ENCODE measurements at places on chromosomes 4 and X.
A peak's percentile ranks its signal among the peaks of the same experiment; 100 is the strongest.

DNA sequence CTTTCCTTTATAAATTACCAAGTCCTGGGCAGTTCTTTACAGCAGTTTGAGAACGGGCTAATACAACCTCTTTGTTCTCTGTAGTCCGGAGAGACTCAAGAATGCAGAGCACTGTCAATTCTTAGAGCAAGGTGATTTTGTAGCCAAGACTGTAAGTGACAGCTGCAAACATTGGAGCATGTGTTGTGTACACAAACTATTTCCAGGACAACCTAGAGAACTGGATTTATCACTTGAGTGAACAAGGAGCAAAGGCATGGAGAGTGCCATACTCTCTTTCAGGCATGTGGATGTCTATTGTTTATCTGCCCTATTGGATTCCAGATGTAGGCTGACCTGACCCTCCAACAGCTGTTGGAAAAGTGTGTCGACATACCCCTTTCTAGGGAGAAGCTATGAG is 153.9 kb downstream of the SPANXN3 start:
- DNase-seq: no peak

DNA sequence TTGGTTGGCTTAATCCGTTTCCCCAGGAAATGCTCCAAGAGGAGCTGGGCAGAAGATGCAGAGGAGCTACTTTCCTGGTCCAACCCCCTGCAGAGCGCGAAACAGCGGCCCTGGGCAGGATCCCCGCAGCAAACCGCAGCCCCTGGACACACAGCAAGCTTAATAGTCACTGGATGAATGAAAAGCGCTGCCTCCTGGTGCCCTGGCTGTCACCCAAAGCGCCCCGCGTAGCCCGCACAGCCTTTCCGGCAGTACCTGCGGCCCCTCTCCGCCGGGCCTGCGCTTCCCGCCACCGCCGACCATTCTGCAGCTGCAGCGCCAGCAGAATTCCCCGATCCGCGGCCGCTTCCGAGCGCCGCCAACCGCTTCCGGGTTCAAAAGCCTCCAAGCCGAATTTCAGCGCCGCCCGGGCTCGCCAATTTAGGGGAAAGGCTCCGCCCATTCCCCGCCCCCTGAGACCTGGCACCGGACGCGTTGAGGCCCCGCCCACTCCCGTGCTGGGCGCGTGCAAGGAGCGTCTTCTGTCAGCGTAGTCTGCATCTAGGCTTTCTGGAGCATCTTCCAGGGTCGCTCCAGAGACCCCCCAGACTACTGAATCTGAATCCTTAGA is at the start of gene HPF1:
HPF1 (minus strand) TSS at position 370 of the 610 bp plus-strand sequence; CDS start at position 303, 67 bp downstream.
- DNase-seq: peak; percentile 89

- DNase-seq: no peak
Observed at GRCh38 chr4:48133669-48134068, 381 bp downstream of the TXK start.

DNA sequence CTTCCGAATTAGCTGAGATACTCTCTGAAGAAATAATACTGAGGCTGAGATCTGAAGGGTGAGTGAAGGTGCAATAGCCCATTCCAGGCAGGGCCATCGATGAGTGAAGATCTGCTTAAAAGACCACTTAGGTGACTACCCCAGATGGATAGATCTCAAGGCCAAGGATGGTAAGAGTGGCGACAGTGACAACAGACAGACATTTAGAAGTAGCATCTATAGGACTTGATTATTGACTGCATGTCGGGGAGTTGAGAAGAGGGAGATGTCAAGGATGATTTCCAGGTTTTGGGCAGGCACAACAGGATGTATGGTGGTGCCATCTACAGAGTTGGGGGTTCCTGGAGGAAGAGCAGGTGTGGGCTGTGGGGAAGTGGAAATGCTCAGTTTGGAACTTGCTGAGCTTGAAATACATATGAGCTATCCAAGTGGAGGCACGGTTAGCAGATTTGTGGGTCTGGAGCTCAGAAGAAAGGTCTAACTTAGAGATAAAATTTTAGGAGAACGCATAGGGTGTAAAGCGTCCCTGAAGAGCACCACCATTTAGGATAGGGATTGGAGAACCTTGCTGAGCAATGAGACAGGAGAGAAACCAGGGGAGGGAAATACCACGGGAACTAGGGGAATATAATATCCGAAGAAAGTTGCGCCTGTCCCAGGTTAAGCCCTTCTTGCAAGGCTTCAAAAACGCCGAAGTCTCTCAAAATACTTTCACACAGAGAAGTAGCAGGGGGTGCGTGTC is 688 bp downstream of the UFSP2 start:
- DNase-seq: no peak

DNA sequence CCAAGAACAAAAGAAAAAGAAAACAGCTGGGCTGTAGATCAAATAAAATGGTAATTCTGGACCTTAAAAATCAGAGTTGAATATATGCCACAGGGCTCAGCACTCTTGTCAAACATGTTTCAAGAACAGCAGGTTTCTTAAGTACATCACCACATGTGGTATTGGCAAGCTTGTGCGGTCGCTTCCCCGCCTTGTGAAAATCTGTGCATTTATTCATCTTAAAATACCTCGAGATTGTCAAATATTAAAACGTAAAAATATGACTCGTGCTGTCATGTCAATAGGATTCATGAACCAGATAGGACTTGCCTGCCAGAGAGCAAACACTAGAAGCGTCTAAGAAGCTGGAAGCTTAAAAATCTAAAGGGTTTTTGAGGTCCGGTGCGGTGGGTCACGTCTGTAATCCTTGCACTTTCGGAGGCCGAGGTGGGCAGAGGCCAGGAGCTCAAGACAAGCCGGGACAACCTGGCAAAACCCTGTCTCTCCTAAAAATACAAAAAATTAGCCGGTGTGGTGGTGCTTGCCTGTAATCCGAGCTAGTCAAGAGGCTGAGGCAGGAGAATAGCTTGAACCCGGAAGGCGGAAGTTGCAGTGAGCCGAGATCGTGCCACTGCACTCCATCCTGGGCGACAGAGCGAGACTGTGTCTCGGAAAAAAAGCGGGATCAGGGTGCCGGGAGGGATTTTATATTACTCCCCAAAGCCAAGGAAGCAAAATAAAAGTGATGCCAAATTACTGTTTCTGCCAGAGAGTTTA is 40.2 kb upstream of the TMEM154 start:
- DNase-seq: no peak
